ENCODE measurements at places on chromosomes 12 and 14.

DNA sequence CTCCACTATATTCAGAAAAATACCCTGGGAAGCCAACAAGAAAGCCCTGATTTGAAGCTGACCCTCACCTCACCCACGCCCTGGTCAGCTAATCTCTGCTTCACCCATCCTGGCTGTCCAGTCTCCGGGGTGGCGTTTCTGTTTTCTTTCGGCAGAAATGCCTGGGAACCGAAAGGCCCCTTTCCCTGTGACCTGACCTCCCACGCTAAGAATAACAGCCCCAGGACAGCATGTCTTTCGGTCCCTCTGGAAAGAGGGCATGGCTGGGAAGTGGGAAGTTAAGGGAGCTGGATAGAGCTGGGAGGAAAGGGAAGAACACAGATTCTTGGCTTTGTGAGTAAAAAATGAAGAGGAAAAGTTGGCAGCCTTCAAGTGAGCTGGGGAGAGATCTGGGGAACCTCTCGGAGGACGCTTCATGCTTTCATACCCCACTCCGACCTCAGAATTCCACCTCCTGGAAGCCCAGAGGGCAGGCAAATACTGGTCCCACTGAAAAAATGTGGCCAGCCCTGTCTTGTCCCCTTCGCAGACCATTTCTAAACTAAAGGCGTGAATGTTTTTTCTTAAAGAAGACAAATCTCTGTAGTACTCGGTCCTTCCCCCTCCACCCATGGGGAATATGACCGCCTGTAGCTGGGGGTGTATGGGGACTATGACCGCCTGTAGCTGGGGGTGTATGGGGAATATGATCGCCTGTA, 163.0 kb upstream of the FKBP4 start:
- H3K4me1 ChIP-seq = peaks cover 19% of the 10 kb centered on the region
- H3K27ac ChIP-seq = no peak overlapping the region
- DNase-seq = no peak
- no peaks in the 10 kb centered on the region for H3K27me3 ChIP-seq
- H3K36me3 ChIP-seq = no peaks in the 10 kb centered on the region

- DNase-seq = no peak
- H3K4me1 ChIP-seq = peaks cover 53% of the 10 kb centered on the region
- no peak overlapping the region for H3K4me3 ChIP-seq
- H3K27me3 ChIP-seq = no peaks in the 10 kb centered on the region
Measured at GRCh38 chr12:49684310-49684854, 22.8 kb downstream of the FMNL3 start.

DNA sequence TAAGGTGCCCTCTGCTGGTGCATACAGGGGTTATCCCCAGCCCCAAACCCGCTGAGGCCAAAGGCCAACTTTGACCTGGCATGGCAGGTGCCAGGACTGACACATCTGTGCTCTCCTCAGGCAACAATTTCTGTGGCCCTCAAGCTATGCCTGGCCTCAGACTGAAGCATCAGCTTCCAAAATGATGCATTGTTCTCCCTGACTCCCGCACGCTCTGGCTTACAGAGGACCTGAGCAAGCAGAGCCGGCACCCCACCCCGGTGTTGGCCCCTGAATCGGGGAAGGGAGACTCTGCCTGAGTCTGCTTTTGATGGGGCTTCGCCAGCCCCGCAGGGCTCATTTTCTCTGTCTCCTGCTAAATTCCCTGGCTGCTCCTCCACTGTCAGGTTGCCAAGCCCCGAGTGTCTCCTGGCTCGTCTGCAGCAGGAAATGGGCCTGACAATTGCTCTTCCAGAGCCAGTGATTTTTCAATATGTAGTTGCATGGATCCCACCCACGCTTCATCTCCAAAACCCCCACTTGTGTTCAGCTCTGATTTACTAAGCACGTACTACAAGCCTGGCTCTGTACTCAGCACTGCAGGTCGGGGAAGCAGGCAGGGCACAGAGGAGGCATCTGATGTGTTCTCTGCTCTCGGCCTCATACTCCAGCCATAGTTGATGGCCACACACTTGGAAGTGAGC, 126.1 kb downstream of the SLC38A6 start:
- no peak overlapping the region for H3K4me3 ChIP-seq
- H3K27ac ChIP-seq = no peak overlapping the region
- DNase-seq = no peak
- no peaks in the 10 kb centered on the region for H3K27me3 ChIP-seq
- no peaks in the 10 kb centered on the region for H3K36me3 ChIP-seq
- peaks cover 16% of the 10 kb centered on the region for H3K4me1 ChIP-seq

GRCh38 chr14:32513571-32514009, 184.5 kb downstream of the AKAP6 start:
- H3K4me1 ChIP-seq = peaks cover 8% of the 10 kb centered on the region
- no peak overlapping the region for H3K4me3 ChIP-seq
- no peak for DNase-seq
- H3K27ac ChIP-seq = no peak overlapping the region
- H3K27me3 ChIP-seq = no peaks in the 10 kb centered on the region

- no peak overlapping the region for H3K4me3 ChIP-seq
- no peak overlapping the region for H3K27ac ChIP-seq
- no peaks in the 10 kb centered on the region for H3K27me3 ChIP-seq
- no peak for DNase-seq
- H3K36me3 ChIP-seq = no peaks in the 10 kb centered on the region
Measured at GRCh38 chr12:117662620-117663395, 301.4 kb upstream of the NOS1 start.

- no peak overlapping the region for H3K27ac ChIP-seq
- H3K4me3 ChIP-seq = no peak overlapping the region
- no peaks in the 10 kb centered on the region for H3K4me1 ChIP-seq
- no peaks in the 10 kb centered on the region for H3K27me3 ChIP-seq
Measured at GRCh38 chr14:104383088-104383995, 196.2 kb upstream of the C14orf180 start.

GRCh38 chr14:88937706-88938105, 113.3 kb downstream of the TTC8 start:
- H3K4me1 ChIP-seq = no peaks in the 10 kb centered on the region
- no peak overlapping the region for H3K4me3 ChIP-seq
- no peaks in the 10 kb centered on the region for H3K27me3 ChIP-seq
- no peaks in the 10 kb centered on the region for H3K36me3 ChIP-seq
- H3K27ac ChIP-seq = no peak overlapping the region

GRCh38 chr12:98397323-98398105, 117.9 kb upstream of the TMPO start:
- H3K27ac ChIP-seq = peak overlapping the region; percentile 30
- peak; percentile 79 for DNase-seq
- peak overlapping the region; percentile 10 for H3K4me3 ChIP-seq

- H3K4me1 ChIP-seq = no peaks in the 10 kb centered on the region
- H3K27me3 ChIP-seq = no peaks in the 10 kb centered on the region
- no peak for DNase-seq
- no peak overlapping the region for H3K27ac ChIP-seq
- H3K36me3 ChIP-seq = no peaks in the 10 kb centered on the region
Measured at GRCh38 chr14:78340250-78340649, 170.1 kb downstream of the NRXN3 start.

DNA sequence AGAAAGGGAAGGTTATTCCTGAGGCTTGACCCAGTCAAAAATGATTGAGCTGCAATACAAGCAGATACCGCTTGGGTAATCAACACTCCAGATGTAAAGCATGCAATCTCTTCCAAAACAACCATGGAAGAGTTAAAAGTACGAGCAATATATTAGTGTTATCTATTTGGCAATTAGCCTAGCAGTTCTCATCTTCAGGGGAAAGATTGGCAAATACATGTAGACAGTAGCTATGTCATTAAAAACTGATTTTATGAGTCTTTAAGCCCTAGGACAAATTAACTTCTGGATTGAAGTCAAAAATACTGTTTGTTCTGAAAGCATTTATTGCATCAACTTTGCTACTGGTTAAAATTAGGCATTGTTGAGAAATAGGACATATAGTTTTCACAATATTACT, 9.3 kb upstream of the GYS2 start:
- DNase-seq = no peak
- H3K4me3 ChIP-seq = no peak overlapping the region
- no peaks in the 10 kb centered on the region for H3K36me3 ChIP-seq

DNA sequence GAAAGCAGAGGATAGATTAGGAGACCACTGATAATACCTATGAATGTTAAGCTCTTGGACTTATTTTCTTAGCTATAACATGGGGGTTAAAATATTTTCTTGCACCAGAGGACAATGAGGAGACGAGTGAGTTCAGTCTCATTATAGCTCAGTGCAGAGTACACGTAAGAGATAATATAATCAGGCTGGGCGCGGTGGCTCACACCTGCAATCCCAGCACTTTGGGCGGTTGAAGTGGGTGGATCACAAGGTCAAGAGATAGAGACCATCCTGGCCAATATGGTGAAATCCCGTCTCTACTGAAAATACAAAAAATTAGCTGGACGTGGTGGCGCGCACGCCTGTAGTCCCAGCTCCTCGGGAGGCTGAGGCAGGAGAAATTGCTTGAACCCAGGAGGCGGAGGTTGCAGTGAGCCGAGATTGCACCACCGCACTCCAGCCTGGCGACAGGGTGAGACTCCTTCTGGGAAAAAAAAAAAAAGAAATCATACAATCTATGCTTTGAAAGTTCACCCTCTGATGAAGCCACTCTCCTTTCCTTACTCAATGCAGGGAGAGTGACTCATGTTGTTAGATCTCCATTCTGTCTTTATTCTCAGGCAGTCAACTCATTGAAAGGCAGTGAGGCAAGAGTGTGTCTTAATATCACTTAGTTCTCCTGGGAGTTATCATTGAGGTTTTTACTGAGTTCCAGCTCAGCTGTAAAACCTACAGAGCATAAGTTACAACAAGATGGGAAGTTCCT, 134.2 kb downstream of the SYNE2 start:
- no peaks in the 10 kb centered on the region for H3K4me1 ChIP-seq
- H3K36me3 ChIP-seq = no peaks in the 10 kb centered on the region
- no peak overlapping the region for H3K27ac ChIP-seq
- no peak for DNase-seq
- H3K27me3 ChIP-seq = no peaks in the 10 kb centered on the region

- H3K27ac ChIP-seq = no peak overlapping the region
- no peaks in the 10 kb centered on the region for H3K27me3 ChIP-seq
- peaks cover 16% of the 10 kb centered on the region for H3K36me3 ChIP-seq
- peak; percentile 38 for DNase-seq
Measured at GRCh38 chr12:49648712-49649003, 25.3 kb downstream of the PRPF40B start.

GRCh38 chr14:93759719-93760307, 28.5 kb downstream of the PRIMA1 start:
- H3K36me3 ChIP-seq = no peaks in the 10 kb centered on the region
- H3K4me3 ChIP-seq = no peak overlapping the region
- no peak overlapping the region for H3K27ac ChIP-seq
- peaks cover 4% of the 10 kb centered on the region for H3K4me1 ChIP-seq
- H3K27me3 ChIP-seq = no peaks in the 10 kb centered on the region

- H3K27ac ChIP-seq = no peak overlapping the region
- DNase-seq = no peak
- no peak overlapping the region for H3K4me3 ChIP-seq
- no peaks in the 10 kb centered on the region for H3K36me3 ChIP-seq
- no peaks in the 10 kb centered on the region for H3K27me3 ChIP-seq
Measured at GRCh38 chr12:76318773-76319594, 29.2 kb downstream of the BBS10 start.

- peaks cover 63% of the 10 kb centered on the region for H3K4me1 ChIP-seq
- no peak overlapping the region for H3K4me3 ChIP-seq
- H3K36me3 ChIP-seq = no peaks in the 10 kb centered on the region
- H3K27ac ChIP-seq = peak overlapping the region; percentile 100
Measured at GRCh38 chr12:52248541-52249461, 15.8 kb downstream of the KRT7 start.

GRCh38 chr14:89955022-89955744, 544 bp upstream of the TDP1 start:
- H3K27ac ChIP-seq = peak overlapping the region; percentile 59
- H3K4me1 ChIP-seq = peaks cover 4% of the 10 kb centered on the region
- no peak for DNase-seq
- peak overlapping the region; percentile 69 for H3K4me3 ChIP-seq

GRCh38 chr12:104680491-104680890, 223.7 kb downstream of the CHST11 start:
- no peaks in the 10 kb centered on the region for H3K36me3 ChIP-seq
- DNase-seq = no peak
- no peaks in the 10 kb centered on the region for H3K27me3 ChIP-seq
- H3K27ac ChIP-seq = no peak overlapping the region
- H3K4me1 ChIP-seq = peaks cover 20% of the 10 kb centered on the region

DNA sequence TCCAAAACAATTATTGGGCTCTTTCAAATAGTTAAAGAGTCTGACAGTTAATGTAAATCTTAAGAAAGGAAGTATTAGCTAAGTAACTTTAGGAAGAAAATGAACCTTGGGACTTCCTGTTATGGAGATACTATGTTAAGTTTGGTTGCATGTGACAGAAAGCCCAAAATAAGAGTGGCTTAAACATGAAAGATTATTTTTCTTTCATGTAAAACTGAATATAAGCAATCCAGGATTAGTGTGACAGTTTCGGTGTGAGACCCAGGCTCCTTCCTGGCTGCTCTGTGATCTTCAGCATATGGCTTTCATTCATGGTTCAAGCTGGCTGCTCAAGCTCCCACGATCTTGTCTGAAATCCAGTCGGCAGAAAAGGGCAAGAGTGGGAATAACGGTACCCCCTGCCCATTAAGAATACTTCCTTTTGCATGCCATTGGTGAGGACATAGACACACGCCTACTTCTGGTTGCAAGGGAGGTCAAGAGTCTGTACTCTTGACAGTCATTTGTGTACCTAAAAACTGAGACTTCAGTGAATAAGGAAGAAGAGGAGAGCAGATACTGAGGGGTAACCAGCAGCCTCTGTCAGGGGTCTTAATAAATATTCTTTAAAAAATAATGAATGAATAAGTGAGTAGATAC, 2.2 kb upstream of the RPAP3 start:
- H3K36me3 ChIP-seq = no peaks in the 10 kb centered on the region
- H3K4me1 ChIP-seq = peaks cover 8% of the 10 kb centered on the region
- H3K27me3 ChIP-seq = no peaks in the 10 kb centered on the region
- H3K27ac ChIP-seq = no peak overlapping the region

GRCh38 chr14:62185078-62185477, 422.9 kb downstream of the SNAPC1 start:
- no peaks in the 10 kb centered on the region for H3K36me3 ChIP-seq
- no peak overlapping the region for H3K4me3 ChIP-seq
- H3K27ac ChIP-seq = no peak overlapping the region

GRCh38 chr12:30187426-30187825, 403.7 kb upstream of the TMTC1 start:
- H3K36me3 ChIP-seq = no peaks in the 10 kb centered on the region
- no peak overlapping the region for H3K27ac ChIP-seq
- no peaks in the 10 kb centered on the region for H3K4me1 ChIP-seq

DNA sequence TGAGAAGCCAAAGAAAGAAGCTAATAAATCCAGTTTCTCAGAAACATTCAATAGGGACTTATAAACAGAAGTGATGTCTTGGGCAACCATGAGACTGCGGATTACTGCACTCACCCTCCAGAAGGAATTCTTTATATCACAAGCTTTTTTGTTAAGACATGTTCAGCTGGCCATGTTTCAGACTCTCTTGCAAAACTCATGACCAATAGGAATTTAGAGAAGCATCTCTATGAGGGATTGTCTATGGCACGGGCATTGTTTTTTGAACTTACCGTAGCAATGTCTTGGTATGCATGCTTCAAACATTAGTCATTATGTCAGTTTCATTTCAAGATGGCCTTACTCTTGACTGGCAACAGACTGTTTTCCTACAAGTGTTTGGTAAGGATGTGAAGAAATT, 15.5 kb upstream of the ZNF268 start:
- no peak overlapping the region for H3K27ac ChIP-seq
- no peaks in the 10 kb centered on the region for H3K4me1 ChIP-seq
- no peak for DNase-seq
- no peaks in the 10 kb centered on the region for H3K36me3 ChIP-seq

GRCh38 chr12:25397001-25397400, 146.3 kb upstream of the KRAS start:
- H3K27ac ChIP-seq = no peak overlapping the region
- H3K4me1 ChIP-seq = no peaks in the 10 kb centered on the region
- H3K27me3 ChIP-seq = no peaks in the 10 kb centered on the region
- H3K4me3 ChIP-seq = no peak overlapping the region
- no peaks in the 10 kb centered on the region for H3K36me3 ChIP-seq
